ENCODE measurements at places on chromosomes 3 and 15.

GRCh38 chr3:40766396-40766795, 241.6 kb downstream of the ZNF621 start:
- no peak for DNase-seq

DNA sequence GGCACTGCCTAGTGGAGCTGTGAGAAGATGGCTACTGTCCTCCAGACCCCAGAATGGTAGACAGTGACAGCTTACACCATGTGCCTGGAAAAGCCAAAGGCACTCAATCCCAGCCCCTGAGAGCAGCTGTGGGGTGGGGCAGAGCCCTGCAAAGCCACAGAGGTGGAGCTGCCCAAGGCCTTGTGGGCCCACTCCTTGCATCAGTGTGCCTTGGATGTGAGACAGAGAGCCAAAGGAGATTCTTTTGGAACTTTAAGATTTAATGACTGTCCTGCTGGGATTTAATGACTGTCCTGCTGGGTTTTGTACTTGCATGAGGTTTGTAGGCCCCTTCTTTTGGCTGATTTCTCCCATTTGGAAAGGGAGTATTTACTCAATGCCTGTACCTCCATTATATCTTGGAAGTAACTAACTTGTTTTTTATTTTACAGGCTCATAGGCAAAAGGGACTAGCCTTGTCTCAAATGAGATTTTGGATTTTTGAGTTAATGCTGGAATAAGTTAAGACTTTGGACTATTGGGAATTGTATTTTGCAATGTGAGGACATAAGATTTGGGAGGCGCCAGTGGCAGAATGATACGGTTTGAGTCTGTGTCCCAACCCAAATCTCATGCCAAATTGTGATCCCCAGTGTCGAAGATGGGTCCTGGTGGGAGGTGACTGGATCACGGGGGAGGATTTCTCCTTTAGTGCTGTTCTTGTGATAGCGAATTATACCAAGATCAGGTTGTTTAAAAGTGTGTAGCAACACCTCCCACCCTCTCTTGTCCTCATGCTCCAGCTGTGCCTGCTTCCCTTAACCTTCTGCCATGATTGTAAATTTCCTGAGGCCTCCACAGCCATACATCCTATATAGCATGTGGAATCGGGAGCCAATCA, 80.4 kb downstream of the MYO5A start:
- no peak for DNase-seq

- DNase-seq = no peak
These were observed 55.4 kb downstream of the LRCH3 start for GRCh38 chr3:197846491-197846890.

DNA sequence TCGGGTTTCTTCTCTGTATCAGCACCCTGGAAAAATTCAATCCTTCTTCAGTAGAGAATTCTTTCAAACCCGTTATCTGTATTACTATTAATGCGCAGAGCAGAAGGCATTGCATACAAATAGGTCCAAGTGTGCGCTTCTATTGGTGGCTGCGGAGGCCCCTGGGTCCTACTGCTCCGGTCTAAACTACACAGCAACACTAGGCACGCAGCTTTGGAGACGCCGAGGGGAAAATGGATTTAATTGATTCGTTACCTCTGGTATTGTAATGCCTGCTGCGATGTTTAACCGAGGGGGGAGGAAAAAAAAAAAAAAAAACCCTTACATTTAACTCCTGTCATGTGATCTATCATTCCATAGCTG, at the start of gene ROBO1:
TSS of gene ROBO1 (minus strand) at position 94 of the 363 bp plus-strand sequence.
- no peak for DNase-seq

DNA sequence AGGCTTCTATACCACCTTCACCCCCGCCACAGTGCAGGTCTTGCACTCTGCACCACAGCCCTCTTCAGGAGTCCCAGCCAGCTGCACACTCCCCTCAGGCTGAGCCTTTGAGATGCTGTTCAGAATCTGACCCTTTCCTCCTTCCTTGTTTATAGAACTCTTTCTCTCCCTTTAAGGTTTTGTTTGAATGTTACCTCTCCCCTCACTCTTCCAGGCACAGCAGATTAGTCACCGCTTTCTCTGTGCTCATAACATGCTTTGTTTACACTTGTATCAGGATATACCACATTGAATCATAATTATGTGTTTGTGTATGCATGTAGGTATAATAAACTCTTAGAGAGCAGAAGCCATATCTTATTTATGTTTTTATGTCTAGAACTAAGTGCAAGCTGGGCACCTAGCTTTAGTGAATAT, 168.4 kb upstream of the BCL6 start:
- no peak for DNase-seq

All from CD8-positive, alpha-beta T cell (primary cell).